H4 (cell line): ENCODE measurements at places on chromosomes 7 and 10.

DNA sequence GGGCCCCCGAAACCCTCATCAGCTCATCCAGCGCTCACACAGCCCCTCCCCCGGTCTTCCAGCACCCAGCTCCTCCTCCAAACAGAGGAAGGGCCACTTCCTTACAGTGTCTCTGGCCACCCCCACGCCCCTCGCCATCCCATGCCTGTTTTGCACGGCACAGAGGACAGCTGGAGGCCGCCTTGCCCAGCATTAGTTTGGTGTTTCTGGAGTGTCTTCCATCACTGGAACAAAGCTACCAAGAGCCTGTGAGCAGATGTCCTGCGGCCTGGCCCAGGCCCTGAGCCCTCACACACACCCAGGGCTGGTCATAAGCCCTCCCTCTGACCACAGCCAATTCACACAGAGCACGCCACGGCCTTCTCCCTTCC is 82.3 kb downstream of the MAD1L1 start:
- no peak for DNase-seq

GRCh38 chr10:76950354-76950753 is 687.3 kb downstream of the KCNMA1 start:
- no peak for DNase-seq

GRCh38 chr7:18390535-18390907 is 105.0 kb upstream of the HDAC9 start:
- no peak for DNase-seq

DNA sequence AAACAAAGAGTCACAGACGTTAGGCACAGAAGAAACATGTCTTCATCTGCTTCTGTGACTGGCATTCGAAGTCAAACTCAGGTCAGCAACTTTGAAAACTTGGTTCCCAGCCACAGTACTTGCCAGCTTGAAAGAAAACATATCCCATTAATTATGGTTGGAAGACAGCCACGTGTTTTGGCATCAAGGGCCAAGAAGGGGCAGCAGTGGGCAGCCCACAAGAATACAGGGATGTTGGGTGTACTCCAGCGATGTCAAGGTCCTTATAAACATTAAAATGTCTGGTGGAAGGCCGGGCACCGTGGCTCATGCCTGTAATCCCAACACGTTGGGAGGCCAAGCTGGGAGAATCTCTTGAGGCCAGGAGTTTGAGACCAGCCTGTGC is 29.5 kb downstream of the JCAD start:
- peak; percentile 13 for DNase-seq

DNA sequence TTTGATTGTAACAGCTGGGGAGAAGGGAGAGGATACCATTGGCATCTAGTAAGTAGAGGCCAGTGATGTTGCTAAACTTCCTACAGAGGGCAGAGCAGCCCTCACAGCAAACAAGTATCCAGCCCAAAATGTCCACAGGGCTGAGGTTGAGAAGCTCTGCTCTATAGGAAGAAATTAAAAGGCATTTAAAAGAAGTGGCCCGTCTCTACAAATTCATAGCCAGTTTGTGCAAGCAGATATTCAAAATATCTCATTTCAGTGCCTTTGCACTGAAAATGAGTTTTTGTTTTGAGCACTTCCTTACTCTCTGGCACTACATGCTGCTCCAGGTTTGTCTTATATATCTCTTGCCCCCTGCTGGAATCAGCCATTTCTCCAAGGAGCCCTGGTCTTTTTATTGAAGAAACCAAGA is 330.0 kb downstream of the BBS9 start:
- DNase-seq, result peak; percentile 65

GRCh38 chr10:101879456-101880231 is 36.0 kb upstream of the KCNIP2 start:
- DNase-seq, result peak; percentile 45

DNA sequence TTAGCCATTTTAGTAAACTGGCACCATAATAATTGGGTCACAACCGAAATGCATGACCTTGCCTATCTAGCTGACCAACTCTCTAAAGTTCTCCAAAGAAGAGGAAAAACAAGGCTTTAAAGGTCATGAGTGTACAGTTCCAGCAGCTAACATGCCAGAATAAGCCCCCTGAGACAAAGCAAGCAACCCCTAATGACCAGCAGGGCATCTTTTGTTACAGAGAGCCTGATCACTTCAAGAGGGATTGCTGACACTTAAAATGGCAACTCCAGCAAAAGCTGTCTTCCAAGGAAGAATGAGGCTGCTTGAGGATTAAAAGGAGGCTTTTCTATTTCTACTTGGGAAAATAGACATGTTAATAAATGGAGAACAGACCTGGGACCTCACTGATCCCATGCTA is 213.6 kb downstream of the CDC14C start:
- no peak for DNase-seq

DNA sequence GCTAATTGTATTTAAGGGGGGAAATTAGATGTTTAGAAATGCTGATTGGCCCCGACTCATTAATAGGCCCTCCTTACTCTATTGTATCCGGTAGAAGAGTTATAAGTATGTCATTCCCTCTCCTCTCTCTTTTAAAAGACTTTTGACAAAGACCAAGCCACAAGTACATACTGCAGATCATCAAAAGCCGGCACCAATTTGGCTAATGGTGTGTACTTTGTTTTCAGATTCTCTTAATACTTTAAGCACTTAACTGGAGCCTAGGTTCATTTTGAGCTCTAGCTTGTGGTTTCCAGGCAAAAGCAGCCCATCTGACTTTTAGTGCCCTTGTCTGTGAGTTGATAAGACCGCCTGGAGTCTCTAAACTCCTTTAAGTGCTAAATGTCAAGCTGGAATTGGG is 210.0 kb upstream of the LYZL1 start:
- DNase-seq, result no peak

GRCh38 chr10:71815515-71816130 is 35.4 kb downstream of the PSAP start:
- no peak for DNase-seq

- DNase-seq, result no peak
These were observed 23.4 kb downstream of the CFAP43 start for GRCh38 chr10:104208730-104209129.

GRCh38 chr7:34107276-34107675 is 201.9 kb downstream of the BMPER start:
- DNase-seq, result no peak

DNA sequence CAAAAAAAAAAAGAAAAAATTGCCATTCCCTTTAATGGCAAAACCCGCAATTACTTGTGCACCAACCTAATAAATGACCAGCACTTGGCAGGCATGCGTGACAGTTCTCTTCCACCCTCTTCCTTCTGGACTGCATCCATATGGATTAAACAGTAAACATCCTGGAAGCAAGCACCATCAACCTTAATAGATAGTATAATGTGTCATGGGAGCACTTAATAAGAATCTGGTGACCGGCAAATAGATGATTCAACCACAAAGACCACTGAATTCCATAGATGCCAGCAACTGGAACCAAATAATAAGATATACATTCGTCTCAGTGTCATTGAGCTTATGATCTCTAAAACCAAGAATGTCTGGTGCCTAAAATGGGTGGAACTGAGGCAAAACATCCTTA is 610.2 kb downstream of the CALN1 start:
- peak; percentile 27 for DNase-seq

- no peak for DNase-seq
These were observed 266.9 kb downstream of the USP6NL start for GRCh38 chr10:11344550-11344949.

GRCh38 chr10:125797424-125797823 is 21.8 kb upstream of the MMP21 start:
- no peak for DNase-seq

- no peak for DNase-seq
These were observed 719.5 kb downstream of the LRMDA start for GRCh38 chr10:76150876-76151288.

GRCh38 chr7:27248911-27249723 is 6.5 kb downstream of the EVX1 start:
- DNase-seq, result peak; percentile 74

GRCh38 chr7:157719008-157719682 is 382.3 kb downstream of the DNAJB6 start:
- no peak for DNase-seq

GRCh38 chr7:63521-64021 is 128.8 kb upstream of the FAM20C start:
- no peak for DNase-seq

- DNase-seq, result no peak
These were observed 52.2 kb downstream of the ASB13 start for GRCh38 chr10:5614155-5614721.

DNA sequence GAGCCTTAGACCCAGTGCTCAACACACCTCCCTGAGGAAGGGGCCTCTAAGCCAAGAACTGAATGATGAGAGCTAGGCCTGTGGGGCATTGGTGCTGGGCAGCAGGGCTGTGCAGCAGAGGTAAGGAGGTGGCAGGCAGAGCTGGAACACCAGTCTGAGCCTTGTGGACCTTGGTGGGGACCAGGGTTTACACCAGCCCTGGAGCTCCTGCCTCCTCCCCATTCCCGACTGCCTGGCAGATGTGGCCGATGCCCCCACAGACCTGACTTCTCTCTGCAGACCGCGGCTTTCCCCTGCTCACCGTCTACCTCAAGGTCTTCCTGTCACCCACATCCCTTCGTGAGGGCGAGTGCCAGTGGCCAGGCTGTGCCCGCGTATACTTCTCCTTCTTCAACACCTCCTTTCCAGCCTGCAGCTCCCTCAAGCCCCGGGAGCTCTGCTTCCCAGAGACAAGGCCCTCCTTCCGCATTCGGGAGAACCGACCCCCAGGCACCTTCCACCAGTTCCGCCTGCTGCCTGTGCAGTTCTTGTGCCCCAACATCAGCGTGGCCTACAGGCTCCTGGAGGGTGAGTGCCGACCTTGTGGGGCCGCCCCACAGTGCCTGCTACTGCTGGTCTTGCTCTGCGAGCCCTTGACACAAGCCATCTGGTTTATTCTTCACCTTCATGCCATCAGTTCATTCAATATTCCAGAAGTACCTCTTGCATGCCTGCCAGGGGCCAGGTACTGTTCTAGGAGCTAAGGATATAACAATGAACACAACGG is 25.4 kb downstream of the RET start:
- no peak for DNase-seq

DNA sequence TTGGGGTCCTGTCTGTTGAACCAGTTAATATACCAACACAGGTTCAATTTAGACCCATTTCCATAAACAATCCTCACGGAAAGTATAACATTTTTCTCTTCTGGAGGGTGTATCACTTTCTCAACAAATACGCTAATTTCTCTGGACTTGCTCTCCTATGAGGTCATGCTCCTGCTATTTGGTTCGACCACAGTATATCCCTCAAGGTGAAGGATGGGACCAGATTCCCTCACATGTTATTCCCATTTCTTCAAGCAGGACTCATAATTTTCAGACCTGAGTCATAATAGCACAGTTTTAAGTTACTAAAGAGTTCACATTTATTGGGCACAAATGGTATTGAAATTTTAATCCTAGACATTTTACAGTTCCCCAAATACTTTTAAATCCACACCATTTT is 57.2 kb downstream of the ADAM12 start:
- no peak for DNase-seq

GRCh38 chr7:116097365-116098009 is 66.9 kb upstream of the TFEC start:
- peak; percentile 91 for DNase-seq

- no peak for DNase-seq
These were observed 13.2 kb upstream of the CCDC172 start for GRCh38 chr10:116311016-116311415.

GRCh38 chr7:41098846-41099245 is 604.0 kb downstream of the INHBA start:
- no peak for DNase-seq

GRCh38 chr10:114102256-114102655 is 58.6 kb downstream of the ADRB1 start:
- DNase-seq, result no peak

- DNase-seq, result peak; percentile 83
These were observed 8.0 kb upstream of the GRK5 start for GRCh38 chr10:119199231-119199992.

DNA sequence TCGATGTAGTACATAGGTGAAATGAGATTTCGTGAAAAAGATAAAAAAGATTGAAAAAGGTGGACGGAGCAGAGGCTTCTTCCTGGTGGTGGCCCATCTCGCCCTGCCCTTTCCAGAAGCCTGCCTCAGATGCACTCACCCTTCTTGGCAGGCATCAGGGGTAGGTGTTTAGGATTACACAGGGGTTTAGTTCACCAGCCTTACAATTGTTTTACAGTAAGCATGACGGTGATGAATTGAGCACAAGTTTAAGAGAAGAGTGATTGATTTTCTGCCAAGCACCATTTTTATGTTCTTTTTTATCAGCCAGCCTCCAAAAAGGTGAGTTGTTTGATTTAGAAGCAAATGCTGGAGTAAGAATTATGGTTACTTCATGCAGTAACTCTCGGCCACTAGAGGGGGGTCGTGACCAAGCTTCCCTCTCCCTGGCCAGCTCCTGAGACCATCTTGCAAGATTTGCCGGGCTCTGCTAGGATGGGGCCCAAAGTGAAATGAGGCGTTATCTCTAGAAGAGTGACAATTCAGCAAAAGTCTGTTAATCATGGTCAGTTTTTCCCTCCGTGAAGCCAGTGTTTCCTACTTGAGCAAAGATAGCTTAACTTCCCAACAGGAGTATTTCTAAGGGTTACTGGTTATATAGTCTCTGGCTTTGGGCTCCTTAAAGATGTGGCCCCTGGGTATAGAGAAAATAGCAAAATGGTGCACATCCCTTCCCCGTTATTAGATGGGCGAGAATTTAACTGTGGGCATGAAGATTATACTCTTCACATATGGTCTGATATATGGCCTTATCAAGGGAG is 228.8 kb downstream of the BMPER start:
- DNase-seq, result peak; percentile 84

GRCh38 chr7:68833422-68833821 is 764.9 kb upstream of the AUTS2 start:
- no peak for DNase-seq

DNA sequence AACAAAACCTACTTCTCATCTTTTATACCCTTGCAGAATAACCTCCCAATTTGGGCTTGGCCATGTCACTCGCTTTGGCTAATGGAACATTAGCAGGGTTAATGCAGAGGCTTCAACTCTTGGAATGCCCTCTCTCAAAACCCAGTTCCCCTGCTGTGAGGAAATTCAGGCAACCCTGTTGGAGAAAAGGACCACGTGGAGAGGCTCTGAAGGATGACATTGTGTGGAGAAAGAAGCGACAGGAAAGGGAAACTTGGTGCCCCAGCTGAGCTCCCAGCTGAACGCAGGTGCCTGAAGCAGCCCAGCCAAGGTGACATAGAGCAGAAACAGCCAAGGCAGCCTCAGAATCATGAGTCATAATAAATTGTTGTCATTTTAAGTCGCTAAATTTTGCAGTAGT is 214.2 kb upstream of the GHITM start:
- no peak for DNase-seq

GRCh38 chr7:45682836-45683555 is 108.8 kb downstream of the ADCY1 start:
- DNase-seq, result no peak

DNA sequence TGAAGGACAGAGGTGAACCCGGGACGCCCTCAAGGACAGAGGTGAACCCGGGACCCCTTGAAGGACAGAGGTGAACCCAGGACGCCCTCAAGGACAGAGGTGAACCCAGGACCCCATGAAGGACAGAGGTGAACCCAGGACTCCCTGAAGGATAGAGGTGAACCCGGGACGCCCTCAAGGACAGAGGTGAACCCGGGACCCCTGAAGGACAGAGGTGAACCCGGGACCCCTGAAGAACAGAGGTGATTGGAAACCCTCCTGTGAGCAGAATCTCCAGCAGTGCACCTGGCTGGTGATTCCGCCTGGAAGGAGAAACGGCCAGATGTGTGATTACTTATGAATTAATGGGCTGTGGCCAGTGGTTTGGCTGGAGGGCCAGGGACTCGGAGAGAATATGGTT is 272.3 kb downstream of the PTPRN2 start:
- no peak for DNase-seq
